ENCODE measurements at places on chromosomes 3 and 15. TPM values are rescaled to one million over a fixed set of nuclear protein-coding genes. Genes with fewer than 3 reads are reported as not detected.

The SEMA3F gene
- not detected for polyA plus RNA-seq

- no peak for DNase-seq
These were observed 775 bp downstream of the C3orf33 start for GRCh38 chr3:155805204-155805801.

GRCh38 chr3:127625821-127626220, 3.2 kb upstream of the PODXL2 start:
- DNase-seq, result no peak

The DAG1 gene
- 5.0 TPM for polyA plus RNA-seq

The EPHB1 gene
- polyA plus RNA-seq, result 0.43 TPM

DNA sequence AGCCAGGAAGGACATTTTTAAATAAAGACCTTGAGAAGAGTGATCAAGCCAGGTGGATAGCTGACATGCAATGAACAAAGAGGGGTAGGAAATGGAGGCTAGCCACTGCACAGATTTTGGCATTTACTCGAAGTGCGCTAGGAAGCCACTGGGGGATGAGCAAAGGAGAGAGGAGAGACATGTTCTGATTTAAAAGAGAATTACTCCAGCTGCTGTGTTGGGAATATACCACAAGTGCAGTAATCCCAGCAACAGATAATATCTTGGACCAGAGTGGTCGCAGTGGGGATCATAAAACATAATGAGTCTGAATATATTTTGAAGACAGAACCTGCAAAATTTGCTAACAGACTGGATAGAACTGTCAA, 19.9 kb downstream of the KPNA4 start:
- no peak for DNase-seq

DNA sequence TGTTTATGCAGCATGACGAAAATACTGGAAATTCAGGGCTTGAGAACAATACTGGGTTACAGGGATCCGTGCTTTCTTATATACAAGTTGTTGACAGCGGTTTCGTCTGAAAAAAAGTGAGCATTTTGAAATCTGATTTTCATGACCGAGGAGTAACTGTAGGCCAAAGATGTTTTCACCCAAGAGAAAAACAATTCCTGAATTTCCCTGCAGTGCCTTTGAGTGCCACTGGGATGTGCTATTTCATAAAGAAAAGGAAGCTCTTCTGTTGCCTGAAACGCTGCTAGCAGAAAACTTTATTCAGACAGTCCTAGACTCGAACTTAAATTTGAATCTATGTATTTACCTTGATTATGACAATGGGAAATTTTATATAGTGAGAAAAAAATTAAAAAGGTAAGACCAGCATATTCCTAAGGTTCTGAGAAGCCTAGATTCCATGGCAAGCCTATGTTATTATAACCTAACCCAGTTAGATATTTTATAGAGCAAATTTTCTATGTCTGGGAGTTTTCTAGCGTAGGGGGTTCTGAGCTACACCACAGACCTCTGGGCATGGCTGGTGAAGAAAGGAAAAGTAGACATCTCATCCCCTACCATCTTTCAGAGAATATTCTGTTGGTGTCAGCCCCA, 30.2 kb downstream of the KCNAB1 start:
- DNase-seq, result peak; percentile 46

- no peak for DNase-seq
These were observed 249.9 kb downstream of the SHOX2 start for GRCh38 chr3:157856078-157856939.

The DLL4 gene
- polyA plus RNA-seq, result not detected

The SMARCC1 gene
- polyA plus RNA-seq, result 29.5 TPM

The GABRR3 gene
- polyA plus RNA-seq, result 0.03 TPM

DNA sequence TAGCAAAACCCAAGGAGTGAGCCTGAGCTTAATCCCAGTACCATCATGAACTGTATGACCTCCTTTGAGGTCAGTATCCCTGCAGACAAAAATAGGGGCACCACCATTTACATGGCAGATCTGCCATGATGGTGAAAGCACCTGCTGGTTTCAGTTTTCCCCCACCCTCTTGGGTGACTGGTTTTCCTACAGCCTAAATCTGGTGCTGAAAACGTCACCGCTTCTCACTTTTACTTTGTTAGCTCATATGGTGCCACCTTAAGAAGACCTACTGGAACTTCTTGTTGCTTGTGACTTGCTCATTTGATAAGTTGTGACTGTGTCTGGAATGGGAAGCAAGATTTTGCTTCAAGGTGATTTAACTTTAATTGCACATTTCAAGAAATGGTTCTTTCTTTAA, 5.1 kb downstream of the PPP1R2 start:
- peak; percentile 48 for DNase-seq

The PARP14 gene
- polyA plus RNA-seq, result 5.4 TPM

- no peak for DNase-seq
These were observed 105.3 kb upstream of the ACP3 start for GRCh38 chr3:132211896-132212295.

DNA sequence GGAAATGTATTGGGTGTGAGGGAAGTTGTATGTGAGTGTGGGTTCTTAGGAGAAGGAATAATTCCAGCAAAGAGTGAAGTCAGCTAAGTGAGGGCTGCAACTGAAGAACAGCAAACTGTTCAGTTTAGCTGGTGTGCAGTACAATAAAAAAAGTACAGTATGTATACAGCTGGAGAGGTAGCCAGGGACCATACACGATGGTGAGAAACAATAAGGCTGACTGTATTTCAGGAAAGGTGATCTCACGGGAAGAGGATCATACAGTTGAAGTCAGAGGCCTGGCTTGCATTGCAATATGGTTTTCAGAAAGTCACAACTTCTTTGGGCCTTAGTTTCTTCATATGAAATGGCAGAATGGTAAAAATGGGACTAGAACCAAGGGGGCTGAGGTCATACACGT, 222.4 kb downstream of the NEK10 start:
- no peak for DNase-seq

DNA sequence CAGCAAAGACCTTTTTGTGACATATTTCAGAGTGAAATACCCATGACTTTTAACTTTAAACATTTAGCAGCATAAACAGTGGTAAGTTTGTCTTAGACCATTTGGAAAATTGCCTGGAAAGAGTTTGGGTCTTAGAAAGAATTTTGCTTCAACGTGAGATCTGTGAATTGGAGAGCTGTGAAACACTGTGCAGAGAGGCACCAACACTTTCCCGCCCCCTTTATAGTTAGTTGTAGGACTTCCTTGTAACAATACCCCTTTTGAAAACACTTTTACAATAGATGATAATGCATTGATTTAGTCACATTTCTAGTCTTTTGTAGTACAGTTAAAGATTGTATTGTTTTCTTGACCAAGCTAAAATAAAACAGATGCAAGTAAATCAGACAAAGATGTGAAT, 43.5 kb upstream of the MBNL1 start:
- no peak for DNase-seq

DNA sequence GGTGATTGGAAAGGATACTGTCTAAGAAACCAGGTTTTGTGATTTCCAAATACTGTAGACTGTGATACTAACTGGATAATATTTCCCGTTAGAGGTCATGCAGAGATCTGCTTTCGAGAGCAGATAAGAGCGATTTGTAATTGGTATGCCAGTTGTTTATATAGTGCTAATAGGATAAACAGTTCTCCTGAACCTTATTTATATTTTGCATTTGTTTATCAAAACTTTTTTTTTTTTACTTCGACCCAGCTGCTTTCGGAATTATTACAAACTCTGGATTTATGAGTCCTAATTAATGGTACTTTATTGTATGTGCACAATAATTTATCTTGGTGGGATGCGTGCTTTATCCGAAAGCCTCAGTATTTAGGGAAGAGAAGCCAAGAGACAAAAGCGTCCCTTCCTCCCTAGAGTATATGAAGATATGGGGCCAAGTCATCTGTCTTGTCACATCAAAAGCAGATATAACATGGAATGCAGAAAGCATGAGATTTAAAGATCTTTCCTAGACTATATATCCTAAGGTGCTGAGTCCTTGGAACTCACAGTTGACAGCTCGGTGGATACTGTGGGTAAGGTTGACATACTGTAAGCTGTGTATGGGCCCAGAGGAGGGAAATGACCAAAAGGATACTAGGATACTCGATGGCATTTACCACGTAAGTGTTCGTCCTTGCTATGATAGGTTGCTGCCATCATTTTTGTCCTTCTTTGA, 62.2 kb downstream of the SMAD6 start:
- no peak for DNase-seq

DNA sequence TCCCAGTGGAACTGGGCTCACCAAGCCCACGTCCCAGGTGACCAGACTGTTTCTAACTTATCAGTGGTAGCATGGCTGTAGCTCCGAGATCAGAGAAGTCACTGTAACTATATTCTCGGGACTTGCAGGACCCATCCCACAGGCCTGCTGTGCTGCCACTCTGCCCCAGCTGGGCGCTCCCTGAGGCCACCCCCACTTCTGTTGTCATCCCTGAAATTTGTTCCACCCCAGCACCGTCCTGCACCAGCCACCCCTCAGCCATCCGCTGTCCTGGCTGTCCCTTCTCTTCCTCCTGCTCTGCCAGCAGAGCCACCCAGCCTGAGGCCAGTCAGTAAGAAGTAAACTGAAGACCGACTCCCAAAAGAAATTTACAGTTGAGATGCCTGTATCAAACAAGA, 33.0 kb upstream of the VILL start:
- DNase-seq, result no peak

- DNase-seq, result no peak
These were observed 61.8 kb downstream of the CACNA2D2 start for GRCh38 chr3:50441424-50442217.

DNA sequence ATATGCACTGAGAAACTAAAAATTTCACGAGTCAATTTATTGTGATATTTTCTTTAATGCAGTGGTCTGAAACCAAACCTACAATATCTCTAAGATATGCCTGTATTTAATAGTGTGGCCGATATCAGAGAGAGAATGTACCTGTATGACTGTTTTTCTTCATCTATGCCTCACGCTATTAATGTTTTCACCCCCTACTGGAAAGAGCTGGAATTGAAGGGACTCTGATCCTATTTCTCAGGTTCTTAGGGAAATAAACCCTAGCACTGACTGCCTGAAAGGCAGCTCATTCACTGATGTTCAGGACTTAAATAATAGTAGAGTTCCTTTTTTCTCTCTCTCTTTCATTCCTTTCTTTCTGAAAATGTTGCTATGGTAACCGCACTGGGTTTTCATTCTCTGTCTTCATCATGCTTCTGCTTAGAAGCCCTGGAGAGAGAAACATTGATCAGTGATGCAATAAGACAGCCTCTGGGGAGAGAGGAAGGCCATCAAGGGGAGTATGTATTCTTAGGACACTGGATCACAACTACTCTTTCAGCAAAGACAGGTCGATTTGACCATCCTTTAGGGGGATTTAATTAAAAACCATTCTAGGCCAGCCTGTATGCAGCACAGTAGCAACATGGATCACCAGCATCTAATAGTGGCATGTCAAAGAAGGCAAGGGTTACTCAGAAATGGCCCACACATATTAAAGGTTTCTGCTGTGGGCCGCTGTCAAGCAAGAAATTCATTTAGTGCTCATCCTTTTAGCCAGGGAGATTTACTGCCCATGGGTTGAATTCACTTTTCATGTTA, 1135.7 kb downstream of the IGSF11 start:
- DNase-seq, result no peak

GRCh38 chr3:17985658-17986347, 243.4 kb upstream of the TBC1D5 start:
- DNase-seq, result no peak

DNA sequence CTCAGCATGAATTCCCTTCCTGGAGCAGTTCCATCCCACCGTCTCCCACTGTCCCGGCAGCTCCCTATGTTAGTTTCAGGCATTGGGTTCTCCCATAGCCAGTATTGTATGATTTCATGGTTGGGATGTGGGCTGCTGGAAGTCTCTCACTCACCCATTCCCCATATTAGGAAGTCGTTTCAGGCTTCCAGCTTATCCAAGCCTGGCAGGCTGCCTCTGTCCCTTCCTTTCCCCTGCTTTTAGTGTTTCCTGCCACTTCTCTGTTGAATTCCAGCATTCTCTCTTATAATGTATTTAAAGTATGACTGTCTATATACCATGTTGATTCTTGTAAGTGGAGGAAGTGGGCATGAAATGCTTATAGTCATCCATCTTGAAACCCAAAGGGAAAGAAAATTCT, 309.7 kb upstream of the RBMS3 start:
- no peak for DNase-seq

The CFAP100 gene
- not detected for polyA plus RNA-seq

The CLDN1 gene
- not detected for polyA plus RNA-seq

The ACTC1 gene
- not detected for polyA plus RNA-seq

DNA sequence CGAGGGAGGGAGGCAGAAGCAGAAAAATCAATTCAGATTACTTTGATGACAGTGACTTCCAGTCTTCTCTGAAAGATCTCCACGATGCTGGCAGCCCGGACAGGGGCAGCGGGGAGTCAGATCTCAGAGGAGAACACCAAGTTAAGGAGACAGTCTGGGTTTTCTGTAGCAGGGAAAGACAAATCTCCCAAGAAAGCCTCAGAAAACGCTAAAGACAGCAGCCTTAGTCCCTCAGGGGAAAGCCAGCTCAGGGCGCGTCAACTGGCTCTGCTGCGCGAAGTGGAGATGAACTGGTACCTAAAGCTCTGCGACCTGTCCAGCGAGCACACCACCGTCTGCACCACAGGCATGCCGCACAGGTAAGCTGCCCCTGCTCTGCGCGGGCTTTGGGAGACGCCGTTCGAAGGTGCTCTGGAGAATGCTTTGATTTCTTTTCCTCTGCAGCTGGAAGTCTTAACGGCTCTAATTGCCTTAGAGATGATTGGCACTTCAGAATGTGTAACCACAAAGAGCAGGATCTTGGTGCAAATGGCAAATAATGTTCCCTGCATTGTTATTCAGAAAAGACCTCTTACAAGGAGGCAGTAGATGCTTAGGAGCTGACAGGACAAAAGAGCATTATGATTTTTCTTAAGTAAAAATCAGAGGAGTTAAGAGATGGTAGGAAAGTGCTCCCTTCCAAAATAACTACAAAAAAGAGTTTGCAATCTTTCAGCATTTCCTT, at the start of gene KCNAB1:
TSS of gene KCNAB1 (plus strand) at position 51 of the 724 bp plus-strand sequence.
- DNase-seq, result no peak

The SERPINI2 gene
- not detected for polyA plus RNA-seq

- DNase-seq, result no peak
These were observed 313.2 kb downstream of the POLQ start for GRCh38 chr3:121232309-121233225.

- DNase-seq, result no peak
These were observed 9.4 kb downstream of the MAP6D1 start for GRCh38 chr3:183815951-183816475.

- DNase-seq, result no peak
These were observed 73.2 kb downstream of the CD47 start for GRCh38 chr3:108017587-108017986.

The PRR23E gene
- polyA plus RNA-seq, result not detected

The PLSCR5 gene
- not detected for polyA plus RNA-seq

DNA sequence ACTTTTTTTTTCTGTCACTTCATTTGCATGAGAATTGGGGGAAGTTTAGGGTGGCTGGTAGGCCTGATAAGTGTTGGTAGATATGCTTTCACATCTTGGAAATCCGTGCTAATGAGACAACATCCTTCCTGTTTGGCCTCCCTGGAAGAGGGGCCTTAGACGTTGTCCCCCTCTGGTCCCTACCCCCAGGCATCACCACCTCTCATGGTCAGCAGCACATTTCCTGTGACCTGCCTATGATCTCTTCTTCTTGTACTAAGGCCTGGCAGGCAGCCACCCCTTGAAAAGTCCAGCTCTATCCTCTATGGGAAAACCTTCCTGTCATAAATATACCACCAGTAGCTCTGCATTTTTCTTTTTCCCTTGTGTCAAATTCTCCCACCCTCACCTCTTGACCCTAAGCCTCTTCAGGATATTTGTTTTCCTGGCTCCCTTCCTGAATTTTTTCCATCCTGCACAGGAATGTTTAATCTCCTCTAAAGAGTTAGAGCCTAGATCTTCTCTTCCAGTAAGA, 107.8 kb downstream of the SNRK start:
- no peak for DNase-seq

- no peak for DNase-seq
These were observed 51.1 kb downstream of the POMGNT2 start for GRCh38 chr3:43054754-43055153.

GRCh38 chr15:94844538-94845389, 613.4 kb downstream of the MCTP2 start:
- DNase-seq, result no peak
